ENCODE measurements at places on chromosomes 6 and 20. TPM values are rescaled to one million over a fixed set of nuclear protein-coding genes. Genes with fewer than 3 reads are reported as not detected.

- H3K36me3 ChIP-seq, result peaks cover 7% of the 10 kb centered on the region
- no peak overlapping the region for H3K4me3 ChIP-seq
- H3K27me3 ChIP-seq, result no peaks in the 10 kb centered on the region
Measured at GRCh38 chr6:157167837-157168236, 155.5 kb downstream of the TMEM242 start.

CHRNA4 gene
- total RNA-seq, result 1.1 TPM

GRCh38 chr20:61903575-61904340, 161.9 kb downstream of the TAF4 start:
- peaks cover 2% of the 10 kb centered on the region for H3K4me1 ChIP-seq
- H3K27ac ChIP-seq, result no peak overlapping the region
- no peaks in the 10 kb centered on the region for H3K36me3 ChIP-seq

CLIC5 gene
- total RNA-seq, result 92.3 TPM

- H3K27me3 ChIP-seq, result no peaks in the 10 kb centered on the region
- H3K4me3 ChIP-seq, result no peak overlapping the region
- H3K27ac ChIP-seq, result no peak overlapping the region
- peak; percentile 31 for DNase-seq
Measured at GRCh38 chr6:31900917-31901414, 920 bp downstream of the ZBTB12 start.

GRCh38 chr6:55694148-55694547, 115.2 kb upstream of the HMGCLL1 start:
- H3K27me3 ChIP-seq, result no peaks in the 10 kb centered on the region
- no peaks in the 10 kb centered on the region for H3K36me3 ChIP-seq
- no peaks in the 10 kb centered on the region for H3K4me1 ChIP-seq
- no peak overlapping the region for H3K4me3 ChIP-seq

GRCh38 chr20:52275181-52275691, 83.7 kb upstream of the ZFP64 start:
- no peaks in the 10 kb centered on the region for H3K4me1 ChIP-seq
- H3K27ac ChIP-seq, result no peak overlapping the region
- H3K36me3 ChIP-seq, result no peaks in the 10 kb centered on the region
- no peaks in the 10 kb centered on the region for H3K27me3 ChIP-seq
- peak; percentile 75 for DNase-seq
- H3K4me3 ChIP-seq, result no peak overlapping the region

- H3K4me3 ChIP-seq, result peak overlapping the region; percentile 26
- no peaks in the 10 kb centered on the region for H3K4me1 ChIP-seq
- no peaks in the 10 kb centered on the region for H3K36me3 ChIP-seq
- DNase-seq, result peak; percentile 31
- peak overlapping the region; percentile 89 for H3K27ac ChIP-seq
- no peaks in the 10 kb centered on the region for H3K27me3 ChIP-seq
Measured at GRCh38 chr20:63896264-63897105, 1.6 kb downstream of the DNAJC5 start.

DNA sequence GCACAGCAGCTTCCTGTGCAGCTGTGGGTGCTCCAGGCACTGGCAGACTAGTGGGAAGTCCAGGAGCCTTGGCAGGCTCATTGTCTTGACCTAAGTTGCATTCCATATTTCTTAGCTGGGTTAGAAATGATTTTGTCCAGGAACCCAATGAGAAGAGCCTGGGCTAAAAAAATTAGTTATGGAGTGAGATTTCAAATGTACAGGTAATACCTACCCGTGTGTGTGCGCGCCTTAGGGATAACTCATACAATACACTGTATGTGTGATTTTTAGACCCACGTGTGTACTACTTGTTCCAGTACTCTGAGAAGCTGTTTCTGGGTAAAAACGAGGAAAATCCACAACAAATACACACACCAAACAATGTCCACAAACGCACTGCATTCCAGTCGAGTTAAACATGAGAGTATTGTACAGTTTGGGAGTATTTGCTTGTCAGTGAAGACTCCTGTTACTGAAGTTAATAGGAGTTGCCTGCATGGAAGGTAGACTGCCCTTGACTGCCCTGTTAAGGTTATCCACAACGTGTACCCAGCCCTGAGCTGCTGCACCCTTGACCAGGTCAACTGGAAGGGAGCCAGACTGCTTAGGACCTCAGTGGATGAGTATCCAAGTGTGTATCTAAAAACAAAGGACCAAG, 1.4 kb downstream of the PAQR8 start:
- H3K27ac ChIP-seq, result no peak overlapping the region
- no peaks in the 10 kb centered on the region for H3K27me3 ChIP-seq
- peaks cover 35% of the 10 kb centered on the region for H3K4me1 ChIP-seq
- peak overlapping the region; percentile 76 for H3K4me3 ChIP-seq
- peaks cover 2% of the 10 kb centered on the region for H3K36me3 ChIP-seq
- DNase-seq, result peak; percentile 11

DNA sequence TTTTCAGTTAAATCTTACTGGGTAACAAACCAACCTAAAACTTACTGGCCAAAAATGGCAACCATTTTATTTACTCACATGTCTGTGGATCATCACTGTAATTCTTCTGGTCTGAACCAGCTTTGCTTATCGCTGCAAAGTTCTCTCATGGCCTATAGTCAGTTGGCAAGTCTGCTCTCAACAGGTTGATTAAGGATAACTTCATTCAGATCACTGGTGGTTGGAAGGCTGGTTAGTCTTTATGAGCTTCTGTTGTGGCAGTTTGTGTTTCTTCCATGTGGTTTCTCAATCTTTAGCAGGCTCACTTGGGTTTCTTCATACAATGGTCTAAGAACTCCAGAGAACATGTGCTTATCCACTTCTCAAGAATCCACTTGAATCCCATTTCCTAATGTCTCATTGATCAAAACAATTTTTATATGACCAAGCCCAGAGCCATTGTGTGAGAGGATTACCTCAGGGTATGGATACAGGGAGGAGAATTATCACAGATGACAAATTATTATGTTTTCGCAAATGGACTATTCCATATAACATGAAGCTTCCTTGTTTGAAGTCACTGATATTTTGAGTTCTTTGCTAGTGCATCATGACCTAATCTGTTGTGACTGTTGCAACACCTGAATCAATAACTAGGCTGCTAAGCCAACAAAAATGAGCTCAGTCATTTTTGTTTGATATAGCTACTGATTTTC, 155.4 kb upstream of the BMP2 start:
- H3K4me3 ChIP-seq, result no peak overlapping the region
- no peaks in the 10 kb centered on the region for H3K4me1 ChIP-seq
- H3K27me3 ChIP-seq, result no peaks in the 10 kb centered on the region
- no peaks in the 10 kb centered on the region for H3K36me3 ChIP-seq
- no peak for DNase-seq

DNA sequence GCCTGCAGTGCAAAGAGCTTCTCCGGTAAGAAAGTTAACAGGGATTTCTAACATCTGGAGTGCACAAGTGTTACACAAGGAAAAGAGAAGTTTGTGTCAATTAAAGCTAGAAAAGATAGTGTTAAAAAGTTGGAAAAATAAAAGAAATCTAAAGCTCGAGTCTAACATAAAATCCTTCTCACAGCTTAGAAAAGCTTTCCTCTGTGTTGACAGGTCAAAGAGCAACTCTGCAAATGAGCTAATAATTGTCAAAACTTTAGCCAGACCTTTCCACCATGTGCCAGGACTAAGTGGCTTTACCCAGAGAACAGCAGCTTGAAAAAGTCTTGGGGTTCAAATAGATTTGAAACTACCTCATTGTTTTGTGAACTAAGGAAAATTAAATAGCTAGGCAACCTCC, 14.8 kb downstream of the PTPRK start:
- H3K4me3 ChIP-seq, result no peak overlapping the region
- no peaks in the 10 kb centered on the region for H3K27me3 ChIP-seq
- no peaks in the 10 kb centered on the region for H3K36me3 ChIP-seq
- no peak for DNase-seq
- no peak overlapping the region for H3K27ac ChIP-seq
- peaks cover 17% of the 10 kb centered on the region for H3K4me1 ChIP-seq

TINAG gene
- not detected for total RNA-seq

PPIL6 gene
- total RNA-seq, result 18.1 TPM

DNA sequence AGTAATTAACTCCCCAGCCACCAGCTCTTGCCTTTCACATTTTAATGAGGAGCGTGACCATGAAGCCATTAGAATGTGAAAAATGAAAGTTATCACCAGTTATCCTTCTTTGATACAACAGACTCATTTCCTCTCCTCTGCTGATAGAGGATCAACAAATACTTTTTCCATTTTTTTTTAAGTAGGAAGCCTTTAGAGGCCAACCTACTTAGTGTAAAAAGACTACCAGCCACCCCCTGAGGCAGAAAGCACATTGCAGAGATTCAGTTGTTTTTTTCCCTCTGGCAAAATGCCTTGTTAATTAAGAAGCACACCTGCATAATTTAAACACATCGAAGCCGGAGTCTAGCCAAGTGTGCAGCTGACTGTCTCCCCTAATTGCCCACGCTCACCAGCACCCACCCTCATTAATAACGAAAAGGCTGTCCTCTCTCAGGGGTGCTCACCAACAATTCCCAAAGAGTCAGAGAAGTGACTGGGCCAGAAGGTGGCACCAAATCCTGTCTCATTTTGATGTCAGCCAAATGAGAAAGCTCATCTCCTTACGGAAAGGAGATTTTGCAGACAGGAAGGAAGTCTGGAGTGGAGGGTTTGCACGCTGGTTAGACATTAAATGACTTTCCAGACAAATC, 60.9 kb upstream of the MC3R start:
- H3K27me3 ChIP-seq, result no peaks in the 10 kb centered on the region
- peak; percentile 34 for DNase-seq
- no peak overlapping the region for H3K4me3 ChIP-seq
- H3K4me1 ChIP-seq, result peaks cover 2% of the 10 kb centered on the region
- no peaks in the 10 kb centered on the region for H3K36me3 ChIP-seq
- H3K27ac ChIP-seq, result no peak overlapping the region

DNA sequence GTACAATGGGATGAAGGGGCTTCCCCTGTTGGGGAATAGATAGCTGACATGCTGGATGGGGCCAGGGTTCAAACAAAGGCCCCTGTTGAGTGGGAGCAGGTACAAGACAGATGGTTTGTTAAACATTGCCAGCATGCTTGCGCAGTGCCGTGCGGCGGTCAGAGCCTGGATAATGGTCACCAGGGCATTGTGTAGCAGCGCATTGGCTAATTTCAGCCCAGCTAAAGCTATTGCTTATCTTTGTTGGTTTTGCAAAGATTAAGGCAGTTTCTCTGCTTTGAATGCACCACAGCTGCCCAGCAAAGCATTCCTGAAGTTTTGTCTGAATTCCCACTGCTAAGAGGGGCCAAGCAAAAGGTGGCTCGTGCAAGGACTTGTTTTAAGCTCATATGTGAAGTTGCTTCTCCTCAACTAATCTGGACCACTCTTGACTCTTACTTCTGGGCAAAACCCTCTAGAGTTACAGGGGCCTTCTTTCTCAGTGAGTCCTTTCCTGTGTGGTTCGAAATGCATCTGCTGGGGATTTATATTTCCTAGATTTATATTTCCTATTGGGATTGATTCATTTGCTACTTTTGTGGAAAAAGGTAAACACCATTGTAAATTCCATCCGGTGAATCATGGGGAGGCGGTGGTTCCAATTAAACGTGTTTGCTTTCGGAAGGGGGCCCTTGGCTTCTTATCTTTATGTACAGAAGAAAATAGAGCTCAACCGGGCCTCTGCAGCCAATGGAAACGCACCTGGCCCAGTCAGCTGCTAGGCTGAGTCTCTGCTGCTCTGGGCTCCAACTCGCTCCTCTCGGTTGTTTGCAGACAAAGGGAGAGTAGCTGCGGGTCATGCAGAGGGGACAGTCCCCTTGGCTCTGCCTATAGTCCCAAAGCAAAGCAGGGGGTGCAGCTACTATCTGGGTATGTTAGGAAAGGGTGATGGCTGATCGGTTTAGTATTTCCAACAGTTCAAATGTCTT, 72.1 kb downstream of the FOXA2 start:
- no peaks in the 10 kb centered on the region for H3K36me3 ChIP-seq
- peak; percentile 71 for DNase-seq
- no peak overlapping the region for H3K4me3 ChIP-seq
- no peaks in the 10 kb centered on the region for H3K4me1 ChIP-seq

DNA sequence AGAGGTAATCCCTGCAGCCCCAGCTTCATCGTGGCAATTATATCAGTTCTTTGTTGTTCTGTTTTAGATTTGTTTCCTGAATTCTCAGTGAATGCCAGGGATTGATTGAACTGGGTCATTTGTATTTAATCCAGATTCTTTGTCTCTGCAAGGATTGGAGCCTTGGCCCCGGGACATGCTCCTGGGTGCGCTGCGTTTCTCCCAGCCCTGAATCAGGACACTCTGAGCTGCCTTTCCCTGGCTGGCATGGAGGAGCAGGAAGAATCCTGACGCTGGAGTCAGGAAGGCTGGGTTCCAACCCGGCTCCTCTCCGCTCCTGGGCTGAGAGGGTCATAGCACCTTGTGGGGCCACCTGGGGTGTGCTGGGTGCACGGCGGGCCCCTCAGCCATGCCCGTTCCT, 545.6 kb downstream of the QKI start:
- H3K36me3 ChIP-seq, result no peaks in the 10 kb centered on the region
- no peak overlapping the region for H3K4me3 ChIP-seq
- H3K4me1 ChIP-seq, result peaks cover 6% of the 10 kb centered on the region
- no peak for DNase-seq

GRCh38 chr6:73134588-73134987, 90.7 kb downstream of the KHDC1L start:
- no peak overlapping the region for H3K27ac ChIP-seq
- H3K4me1 ChIP-seq, result no peaks in the 10 kb centered on the region
- no peaks in the 10 kb centered on the region for H3K27me3 ChIP-seq
- no peaks in the 10 kb centered on the region for H3K36me3 ChIP-seq

- H3K27ac ChIP-seq, result no peak overlapping the region
- DNase-seq, result no peak
- no peaks in the 10 kb centered on the region for H3K36me3 ChIP-seq
Measured at GRCh38 chr6:24969343-24969860, 33.6 kb upstream of the RIPOR2 start.

PNLDC1 gene
- 0.28 TPM for total RNA-seq

LHFPL5 gene
- total RNA-seq, result not detected

SEL1L2 gene
- not detected for total RNA-seq

- no peaks in the 10 kb centered on the region for H3K27me3 ChIP-seq
- no peak overlapping the region for H3K4me3 ChIP-seq
- DNase-seq, result peak; percentile 65
- H3K36me3 ChIP-seq, result no peaks in the 10 kb centered on the region
- H3K4me1 ChIP-seq, result no peaks in the 10 kb centered on the region
Measured at GRCh38 chr6:128725271-128726233, 157.4 kb upstream of the LAMA2 start.

JAG1 gene
- total RNA-seq, result 70.3 TPM

DNA sequence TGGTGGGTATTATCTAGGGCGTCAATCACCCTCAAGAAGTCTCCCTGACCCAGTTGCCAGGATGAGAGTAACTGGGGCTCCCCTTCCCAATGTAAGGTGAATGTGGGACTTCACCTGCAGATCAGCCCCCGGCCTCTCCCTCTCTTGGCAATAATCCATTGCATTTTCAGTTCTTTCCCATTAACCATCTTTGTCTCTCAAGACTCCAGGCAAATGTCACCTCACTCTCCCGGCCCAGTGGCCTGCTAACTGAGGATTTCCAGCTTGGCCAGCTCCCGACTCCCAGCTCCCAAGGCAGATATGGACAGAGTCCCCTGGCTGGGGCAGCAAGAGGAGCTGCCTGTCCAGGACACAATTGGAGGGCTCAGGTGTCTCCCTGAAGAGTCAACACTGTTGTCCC, 7.3 kb downstream of the ETV7 start:
- H3K4me3 ChIP-seq, result no peak overlapping the region
- H3K4me1 ChIP-seq, result no peaks in the 10 kb centered on the region
- H3K36me3 ChIP-seq, result no peaks in the 10 kb centered on the region
- no peaks in the 10 kb centered on the region for H3K27me3 ChIP-seq
- DNase-seq, result no peak

All from lung (tissue), 17 donors.